CD4-positive, alpha-beta T cell treated with Interleukin-17A for 1 hour (primary cell): ENCODE measurements at places on chromosomes 12 and 14.

DNA sequence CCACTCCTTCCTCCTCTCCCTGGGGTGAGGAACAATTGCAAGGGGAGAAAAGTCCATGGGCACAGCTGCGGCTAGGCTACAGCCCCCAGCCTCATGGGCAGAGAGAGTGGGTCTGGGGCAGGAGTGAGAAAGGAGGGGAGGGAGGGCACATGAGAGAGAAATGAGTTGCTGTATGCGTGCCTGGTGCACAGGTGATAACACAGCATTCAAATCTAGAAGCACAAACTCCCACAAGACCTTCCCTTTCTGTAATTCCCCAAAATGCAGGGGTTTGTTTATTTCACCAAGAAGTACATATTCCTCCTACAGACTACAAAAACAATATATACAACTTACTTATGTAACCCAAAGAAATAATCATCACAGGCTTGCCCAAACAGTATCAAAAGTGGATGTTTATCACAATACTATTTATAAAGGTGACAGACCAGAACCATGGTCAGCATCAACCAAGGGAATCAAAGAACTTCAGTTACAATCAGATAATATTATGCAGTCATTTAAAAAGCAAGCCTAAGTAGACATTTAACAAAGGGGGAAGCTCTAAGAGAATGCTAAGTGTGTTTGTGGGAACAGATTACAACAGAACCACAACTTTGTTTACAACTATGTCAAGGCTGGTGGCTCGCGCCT, 54.2 kb downstream of the ITPK1 start:
- no peak for DNase-seq

DNA sequence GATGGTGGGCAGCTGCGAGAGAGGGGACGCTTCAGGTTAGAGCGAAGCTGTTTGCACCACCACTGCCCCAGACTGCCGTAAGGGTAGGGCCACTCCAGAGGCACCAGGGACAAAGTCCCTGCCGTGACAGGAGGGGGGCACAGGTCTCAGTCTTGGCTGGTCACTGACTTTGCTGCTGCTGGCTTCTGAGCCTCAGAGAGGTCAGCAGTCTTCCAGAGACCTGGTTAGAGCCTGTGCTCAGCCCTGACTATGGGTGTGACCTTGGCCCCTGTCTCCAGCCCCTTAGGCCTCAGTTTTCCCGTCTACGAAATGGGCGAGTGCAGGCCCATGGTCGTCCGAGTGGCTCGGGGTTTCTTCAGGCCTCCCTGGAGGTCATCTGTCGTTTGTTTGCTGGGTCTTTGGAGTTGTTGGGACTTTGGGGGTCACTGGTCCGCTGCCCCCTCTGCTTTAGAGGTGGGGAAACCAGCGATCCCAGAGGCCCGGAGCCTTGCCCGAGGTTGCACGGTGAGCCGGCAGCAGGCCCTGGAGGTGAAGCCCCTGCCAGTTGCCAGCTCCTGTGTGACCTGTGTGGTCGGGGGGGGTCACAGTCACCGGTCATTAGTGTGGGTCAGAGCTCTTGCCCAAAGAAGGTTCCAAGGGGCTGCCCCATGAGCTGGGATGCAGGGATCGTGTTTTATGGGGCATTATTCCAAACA, 15.3 kb downstream of the MEG3 start:
- no peak for DNase-seq

GRCh38 chr12:3107071-3107583, 29.9 kb downstream of the TSPAN9 start:
- no peak for DNase-seq

- no peak for DNase-seq
These were observed 4.1 kb upstream of the FZD10 start for GRCh38 chr12:130157998-130158753.

DNA sequence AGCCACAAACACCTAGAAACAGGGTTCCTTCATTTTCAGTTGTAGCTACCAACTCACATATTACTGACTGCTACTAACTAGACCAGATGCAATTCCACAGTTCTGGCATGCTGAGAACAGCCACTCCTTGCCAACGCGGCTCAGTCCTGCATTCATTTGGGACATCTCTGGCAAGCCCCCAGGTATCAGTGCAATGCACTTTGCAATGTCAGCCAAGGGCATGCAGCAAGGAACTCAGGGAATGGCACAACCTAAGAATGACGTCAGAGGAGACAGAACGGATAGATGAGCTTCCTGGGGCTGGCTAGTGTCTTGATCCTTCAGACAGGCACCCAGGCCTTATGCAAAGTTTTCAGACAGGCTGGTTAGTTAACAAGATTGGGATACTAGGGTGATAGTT, 29.6 kb downstream of the MAP3K9 start:
- DNase-seq: no peak

GRCh38 chr14:40248671-40249070, 816.4 kb upstream of the FBXO33 start:
- no peak for DNase-seq

GRCh38 chr14:91466192-91466591, 43.9 kb downstream of the PPP4R3A start:
- DNase-seq: no peak

- no peak for DNase-seq
These were observed 137.4 kb downstream of the SLC16A7 start for GRCh38 chr12:59733200-59733599.

DNA sequence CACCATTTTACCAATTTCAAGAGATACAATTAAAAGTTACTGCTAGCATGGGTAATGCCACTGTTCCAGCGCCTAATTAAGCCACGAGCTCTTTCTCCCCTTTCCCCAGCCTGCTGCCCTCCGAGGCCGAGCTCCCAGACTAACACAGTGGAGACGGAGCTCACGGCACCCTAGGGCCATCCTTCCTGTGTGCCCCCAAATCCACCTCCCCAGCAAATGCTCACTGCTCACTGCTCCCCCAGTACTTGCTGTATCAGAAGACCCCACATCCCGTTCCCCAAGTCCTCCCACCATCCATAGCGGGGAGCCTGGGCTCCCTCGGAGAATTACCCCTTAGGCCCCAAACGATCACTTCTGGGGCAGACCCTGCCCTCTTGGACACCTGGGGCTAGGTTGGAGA, 42.7 kb downstream of the SLC6A12 start:
- DNase-seq: no peak

- DNase-seq: peak; percentile 54
These were observed 598 bp downstream of the UBE2N start for GRCh38 chr12:93441081-93441616.

DNA sequence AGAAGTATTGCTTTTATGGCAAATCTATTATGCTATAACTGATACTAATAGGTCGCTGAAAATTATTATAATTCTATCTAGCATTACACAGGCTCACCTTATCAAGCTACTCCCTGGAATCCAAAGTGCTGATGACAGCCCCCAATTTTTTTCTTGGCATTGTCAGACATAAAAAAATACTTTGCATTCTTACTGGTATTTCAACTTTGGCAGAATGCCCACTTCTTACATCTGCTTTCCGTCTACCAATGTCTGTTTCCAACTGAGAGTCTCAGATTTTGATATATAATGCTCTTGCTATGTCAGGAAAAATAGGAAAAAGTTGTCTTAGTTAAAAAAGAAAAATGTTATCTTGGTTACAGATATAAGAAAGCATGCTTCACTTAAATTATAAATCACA, 615.4 kb downstream of the C12orf50 start:
- no peak for DNase-seq

GRCh38 chr14:101727611-101728366, 33.7 kb upstream of the PPP2R5C start:
- DNase-seq: no peak

DNA sequence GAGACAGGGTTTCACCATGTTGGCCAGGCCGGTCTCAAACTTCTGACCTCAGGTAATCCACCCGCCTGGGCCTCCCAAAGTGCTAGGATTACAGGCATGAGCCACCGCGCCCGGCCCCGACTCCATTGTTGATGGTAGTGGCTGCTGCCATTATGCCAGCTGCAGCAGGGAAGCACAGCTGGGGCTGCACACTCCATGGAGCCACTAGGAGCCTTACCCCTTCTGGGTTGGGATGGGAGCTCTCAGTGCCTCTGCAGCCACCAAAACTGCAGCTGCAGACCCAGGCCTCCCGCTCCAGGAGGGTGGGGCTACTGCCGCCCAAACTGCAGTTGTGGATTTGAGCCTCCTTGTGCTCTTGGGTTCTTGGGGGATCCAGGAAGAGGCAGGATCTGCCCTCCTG, 25.9 kb downstream of the TCHP start:
- DNase-seq: no peak

DNA sequence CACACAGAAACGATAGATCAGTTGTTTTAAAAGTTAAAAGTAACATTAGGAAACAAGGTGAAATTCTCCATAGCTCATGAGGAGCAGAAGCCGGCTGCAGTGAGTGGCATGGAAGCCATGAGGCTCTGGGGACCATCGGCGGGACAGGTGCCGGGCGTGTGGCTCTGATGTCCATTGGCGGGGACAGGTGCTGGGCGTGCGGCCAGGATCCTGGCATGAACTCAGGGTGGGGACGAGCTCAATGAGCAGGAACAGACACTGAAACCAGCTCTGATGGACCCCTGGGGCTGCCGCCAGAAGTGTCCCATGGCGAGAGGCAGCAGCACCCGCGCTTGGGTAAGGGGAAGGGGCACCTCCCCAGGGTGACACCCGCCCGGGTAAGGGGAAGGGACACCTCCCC, 75.1 kb downstream of the NOC4L start:
- no peak for DNase-seq

GRCh38 chr12:102426599-102427542, 53.5 kb downstream of the IGF1 start:
- no peak for DNase-seq

DNA sequence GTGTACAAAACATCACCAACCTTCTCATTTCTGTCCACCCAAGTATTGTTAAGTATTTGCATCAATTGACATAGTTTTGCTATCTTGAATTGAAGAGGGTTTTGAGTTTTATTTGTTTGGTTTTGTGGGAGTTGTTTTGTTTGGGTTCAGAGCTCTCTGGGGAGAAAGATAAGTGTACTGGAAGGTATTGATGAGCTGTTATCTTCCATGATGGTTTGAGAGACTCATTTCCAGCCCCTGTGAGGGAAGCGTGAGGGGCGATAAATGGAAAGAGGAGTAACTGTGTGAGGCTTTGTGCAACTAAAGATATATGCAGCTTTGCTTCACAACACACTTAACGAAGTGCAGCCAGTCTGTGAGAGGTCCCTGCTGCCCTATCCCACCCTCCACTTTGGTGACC, 15.7 kb upstream of the CIPC start:
- DNase-seq: no peak

GRCh38 chr12:128930606-128931005, 77.3 kb downstream of the GLT1D1 start:
- no peak for DNase-seq

DNA sequence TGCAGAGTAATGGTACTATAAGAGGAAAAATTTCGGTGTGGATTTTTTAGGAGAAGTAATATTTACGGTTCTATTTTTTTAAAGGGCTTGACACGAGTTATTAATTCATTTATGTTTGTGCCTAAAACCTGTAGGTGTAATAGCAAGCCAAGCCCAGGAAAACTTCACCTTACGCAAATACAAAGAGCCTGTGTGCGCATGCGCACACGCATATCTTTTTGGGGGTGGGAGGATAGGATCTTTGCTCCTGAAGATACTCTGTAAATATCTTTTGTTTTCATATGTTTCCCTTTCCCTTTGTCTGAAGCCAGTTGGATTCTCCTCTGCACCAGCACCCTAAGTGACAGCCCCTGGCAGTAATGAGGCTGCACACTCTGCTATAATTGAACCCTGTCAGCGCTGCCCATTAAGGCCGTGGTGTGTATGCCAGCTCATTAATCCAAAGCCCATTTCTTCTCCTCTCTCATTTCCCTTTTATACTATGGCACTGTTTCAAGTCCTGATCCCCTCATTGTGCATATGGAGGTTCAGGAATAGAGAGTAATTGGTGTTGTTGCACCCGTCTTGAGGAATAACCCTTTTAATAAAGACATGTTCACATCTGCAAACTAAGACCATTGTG, 327.2 kb upstream of the E2F7 start:
- DNase-seq: no peak

DNA sequence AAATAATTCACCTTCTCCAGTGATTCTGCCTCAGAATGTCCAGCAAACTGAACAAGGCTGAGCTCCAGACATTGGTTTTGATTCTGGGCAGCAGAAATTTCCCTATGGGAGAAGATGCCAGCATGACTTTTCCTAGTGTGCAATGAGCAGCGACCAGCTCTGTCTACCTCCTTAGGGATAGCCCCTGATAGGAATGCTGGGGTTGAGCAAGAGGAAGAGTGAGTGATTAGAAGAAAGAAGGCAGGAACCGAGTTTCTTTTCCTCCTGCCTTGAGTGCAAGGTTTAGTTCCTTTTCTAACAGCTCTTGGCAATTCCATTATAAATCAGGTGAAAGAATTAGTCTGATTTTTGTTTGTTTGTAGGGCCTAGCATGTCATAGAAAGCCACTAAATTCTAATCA, 379.0 kb downstream of the DAD1 start:
- DNase-seq: no peak

GRCh38 chr14:21261824-21262223, 7.4 kb downstream of the HNRNPC start:
- peak; percentile 4 for DNase-seq

GRCh38 chr12:126926023-126926594, 1340.9 kb upstream of the TMEM132C start:
- no peak for DNase-seq

DNA sequence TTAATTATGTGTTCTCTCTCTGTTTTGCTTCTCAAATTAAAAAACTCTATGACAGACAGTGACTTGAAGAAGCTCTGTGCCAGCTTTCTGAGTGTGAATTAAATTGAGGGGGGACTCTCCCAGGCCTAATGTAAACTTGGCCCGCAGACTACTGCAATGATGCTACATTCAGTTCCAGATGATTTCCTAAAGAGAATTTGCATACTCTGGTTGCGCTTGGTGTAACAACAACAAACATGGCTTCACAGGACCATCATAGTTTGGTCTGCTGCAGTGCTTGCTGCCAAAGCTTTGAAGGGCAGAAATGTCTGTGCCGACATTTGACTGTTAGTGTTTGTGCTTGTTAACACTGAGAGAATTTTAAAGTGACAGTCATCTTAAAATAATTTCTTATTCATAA, 25.0 kb downstream of the CFAP54 start:
- no peak for DNase-seq

DNA sequence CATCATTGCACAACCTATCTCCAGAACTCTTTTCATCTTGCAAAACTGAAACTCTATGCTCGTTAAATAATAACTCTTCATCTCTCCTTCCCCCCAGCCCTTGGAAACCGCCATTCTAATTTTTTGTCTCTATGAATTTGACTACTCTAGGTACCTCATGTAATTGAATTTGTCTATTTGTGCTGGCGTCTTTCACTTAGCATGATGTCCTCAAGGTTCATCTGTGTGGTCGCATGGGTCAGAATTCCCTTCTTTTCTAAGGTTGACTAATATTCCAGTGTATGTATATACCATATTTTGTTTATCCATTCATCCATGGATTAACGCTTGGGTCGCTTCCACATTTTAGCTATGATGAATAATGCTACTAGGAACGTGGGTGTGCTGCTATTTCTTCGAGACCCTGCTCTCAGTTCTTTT, 80.1 kb downstream of the PLXNC1 start:
- DNase-seq: no peak

- DNase-seq: no peak
These were observed 52.6 kb upstream of the STRN3 start for GRCh38 chr14:31078766-31079165.

- DNase-seq: no peak
These were observed 6.9 kb downstream of the DERA start for GRCh38 chr12:15918066-15918465.
